NT2/D1 (cell line): ENCODE measurements at places on chromosomes 1 and 21.
A peak's percentile ranks its signal among the peaks of the same experiment; 100 is the strongest.

DNA sequence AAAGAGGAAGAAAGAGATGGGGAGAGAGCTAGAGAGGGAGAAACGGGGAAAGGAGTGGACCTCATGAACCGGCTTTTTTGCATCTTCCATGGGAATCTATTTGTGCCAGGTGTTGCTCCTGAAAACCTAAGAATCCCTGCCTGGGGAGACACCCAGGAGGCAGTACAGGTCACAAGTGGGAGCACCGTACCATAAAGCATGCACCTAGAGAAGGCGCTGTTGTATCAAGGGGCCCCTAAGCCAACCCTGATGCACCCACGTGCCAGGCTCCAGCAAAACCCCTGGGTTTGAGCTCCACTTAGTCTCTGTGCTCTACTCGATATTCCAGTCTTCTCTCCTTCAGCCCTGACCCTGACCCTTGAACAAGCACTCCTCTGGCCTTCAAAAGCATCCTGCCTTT lies 233.6 kb downstream of the RRAGC start:
- DNase-seq, result no peak

- no peak for DNase-seq
These were observed 389.7 kb downstream of the NTNG1 start for GRCh38 chr1:107530543-107530942.

DNA sequence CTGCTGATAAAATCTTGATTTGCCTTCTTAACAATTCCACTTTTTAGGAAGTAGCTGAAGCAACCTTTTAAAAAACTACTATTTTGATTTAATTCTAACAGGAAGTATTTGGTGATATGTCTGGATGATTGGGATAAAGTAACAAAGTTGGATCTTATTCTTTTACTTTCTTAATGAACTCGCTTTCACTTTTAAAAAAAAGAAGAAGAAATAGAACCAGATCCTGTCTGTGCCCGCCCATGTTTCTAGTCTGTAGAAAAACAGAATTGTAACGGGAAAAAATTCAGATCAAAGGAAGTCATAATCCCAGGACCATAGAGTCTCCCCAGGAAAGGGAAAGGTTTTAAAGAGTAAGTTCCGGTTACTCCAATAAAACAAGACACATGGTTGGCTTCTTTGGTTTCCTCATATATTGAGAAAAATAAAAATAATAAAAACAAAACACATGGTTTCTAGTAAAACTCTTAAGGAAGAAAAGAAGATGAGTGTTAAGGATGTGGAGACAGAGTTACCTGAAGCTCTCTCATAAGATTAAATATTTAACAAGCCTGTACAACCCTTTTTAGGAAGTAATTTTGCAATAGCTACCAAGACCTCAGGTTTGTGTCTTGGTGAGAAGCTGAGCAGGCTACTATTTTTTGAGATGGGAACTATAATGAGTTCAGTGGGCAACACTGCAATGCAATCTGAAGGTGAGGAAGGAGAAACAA lies 4.9 kb downstream of the CD48 start:
- DNase-seq, result no peak

GRCh38 chr1:34916104-34916503 lies 13.3 kb downstream of the DLGAP3 start:
- DNase-seq, result no peak

DNA sequence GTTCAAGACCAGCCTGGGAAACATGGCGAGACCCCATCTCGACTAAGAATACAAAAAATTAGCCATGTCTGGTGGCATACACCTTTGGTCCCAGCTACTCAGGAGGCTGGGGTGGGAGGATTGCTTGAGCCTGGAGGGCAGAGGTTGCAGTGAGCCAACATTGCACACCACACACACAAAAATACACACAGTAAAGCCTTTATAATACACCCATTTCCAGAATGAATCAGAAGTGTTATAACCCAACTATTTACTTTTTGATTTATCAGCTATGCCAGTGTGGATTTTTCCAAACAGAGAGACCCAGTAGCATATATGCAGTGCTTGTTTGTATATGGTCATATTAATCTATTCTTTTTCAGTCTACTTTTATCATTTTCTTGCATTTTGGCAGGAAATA lies 200.1 kb downstream of the ZP4 start:
- DNase-seq, result no peak

DNA sequence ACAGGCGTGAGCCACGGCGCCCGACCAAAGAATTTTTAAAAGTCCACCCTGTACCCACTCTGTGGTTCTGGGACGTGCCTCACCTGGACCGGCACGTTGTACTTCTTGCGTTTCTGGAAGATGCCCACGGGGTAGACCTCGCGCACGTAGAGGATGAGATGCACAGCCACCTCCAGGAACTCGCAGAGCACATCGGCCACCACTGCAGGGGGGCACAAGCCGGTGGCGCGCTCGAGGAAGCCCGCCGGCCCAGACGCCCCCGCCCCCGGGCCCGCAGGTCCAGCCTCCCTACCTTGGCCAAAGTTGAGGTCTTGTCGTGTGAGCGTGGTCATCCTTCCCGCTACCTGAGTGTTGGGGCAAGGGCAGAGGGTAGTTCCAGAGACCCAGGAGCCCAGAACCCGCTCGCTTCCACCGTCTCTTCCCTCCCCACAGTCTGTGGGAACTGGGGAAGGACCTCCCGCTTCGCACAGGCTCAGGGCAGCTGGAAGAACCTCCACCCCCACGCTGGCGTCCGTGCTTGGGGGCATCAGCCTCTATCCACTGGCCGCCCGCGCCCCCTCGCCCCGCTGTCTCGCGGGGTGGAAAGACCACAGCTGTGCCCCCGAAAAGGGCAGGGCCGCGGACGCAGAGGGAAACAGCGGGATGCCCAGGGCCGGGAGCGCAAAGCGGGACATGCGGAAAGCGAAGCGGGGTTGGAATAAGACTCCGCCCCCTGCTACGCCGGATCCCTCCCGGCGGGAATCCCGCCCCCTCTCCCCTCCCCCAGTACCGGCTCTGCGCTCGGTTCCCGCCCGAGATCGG lies 478 bp downstream of the MAD2L2 start:
- DNase-seq, result no peak

DNA sequence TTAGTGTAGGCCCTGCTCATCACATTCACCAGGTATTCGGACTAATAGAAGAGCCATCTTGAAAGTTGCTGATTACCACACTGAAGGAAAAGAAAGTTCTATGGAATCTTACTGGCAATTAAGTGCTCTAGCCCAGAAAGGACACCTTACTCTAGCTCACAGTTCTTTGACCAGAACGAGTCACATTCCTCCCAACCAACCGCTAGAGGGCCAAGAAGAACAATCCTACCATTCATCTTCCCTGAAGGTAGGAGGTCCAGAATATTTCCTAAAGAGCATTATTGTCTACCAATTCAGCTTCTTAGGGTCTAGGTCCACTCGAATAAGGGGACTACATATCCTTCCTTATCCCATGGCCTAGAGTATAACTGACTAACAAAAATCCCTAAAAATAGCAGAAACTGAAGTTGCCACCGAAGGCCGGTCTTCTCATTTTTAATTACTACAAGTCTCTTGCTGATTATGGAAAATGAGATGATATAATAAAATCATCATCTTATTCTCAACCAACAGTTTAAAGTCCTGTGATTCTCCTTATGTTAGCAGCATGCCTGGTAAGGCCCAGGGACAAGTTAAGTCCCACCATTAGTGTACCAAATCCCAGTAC lies 2.7 kb upstream of the FMO1 start:
- peak; percentile 52 for DNase-seq

DNA sequence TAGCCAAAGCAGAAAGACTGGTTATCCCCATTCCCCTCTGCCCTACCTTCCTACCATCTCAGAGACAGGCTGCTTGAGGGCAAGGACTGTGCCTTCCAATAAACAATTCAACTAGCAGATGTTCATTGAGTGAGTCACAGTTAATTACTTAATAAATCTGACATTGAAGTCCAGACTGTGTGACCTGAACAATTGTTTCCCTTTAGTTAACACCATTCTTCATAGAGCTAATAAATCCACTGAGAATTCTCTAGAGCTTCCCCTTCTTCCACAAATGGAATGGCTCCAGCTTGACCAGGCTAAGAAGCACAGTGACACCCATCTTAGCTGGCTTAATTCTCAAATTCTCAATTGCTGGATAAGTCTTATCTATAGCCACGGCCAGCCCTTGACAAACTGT lies 61.9 kb upstream of the GJA5 start:
- no peak for DNase-seq

- DNase-seq, result no peak
These were observed 125.6 kb upstream of the LMO4 start for GRCh38 chr1:87202922-87203655.
